ENCODE measurements at places on chromosomes 16 and 17.
A peak's percentile ranks its signal among the peaks of the same experiment; 100 is the strongest.

- DNase-seq: no peak
Measured at GRCh38 chr17:64531955-64532371, 25.2 kb downstream of the CEP95 start.

DNA sequence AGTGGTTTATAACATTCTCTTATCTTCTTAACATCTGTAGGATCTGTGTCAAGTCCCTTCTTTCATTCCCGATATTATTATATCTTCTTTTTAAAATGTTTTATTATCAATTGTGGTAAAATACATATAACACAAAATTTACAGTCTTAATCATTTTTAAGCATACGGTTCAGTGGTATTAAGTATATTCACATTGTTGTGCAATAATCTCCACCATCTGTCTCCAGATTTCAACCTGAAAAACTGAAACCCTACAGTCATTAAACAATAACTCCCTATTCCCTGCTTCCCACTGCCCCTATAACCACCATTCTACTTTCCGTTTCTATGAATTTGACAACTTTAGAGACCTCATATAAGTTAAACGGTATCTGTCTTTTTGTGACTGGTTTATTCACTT is 45.5 kb downstream of the CEP112 start:
- no peak for DNase-seq

- DNase-seq: no peak
Measured at GRCh38 chr17:77778636-77779489, 179.6 kb upstream of the TNRC6C start.

- no peak for DNase-seq
Measured at GRCh38 chr17:75272848-75273184, 1.8 kb upstream of the MIF4GD start.

- peak; percentile 90 for DNase-seq
Measured at GRCh38 chr16:24748242-24748641, 18.8 kb downstream of the TNRC6A start.

DNA sequence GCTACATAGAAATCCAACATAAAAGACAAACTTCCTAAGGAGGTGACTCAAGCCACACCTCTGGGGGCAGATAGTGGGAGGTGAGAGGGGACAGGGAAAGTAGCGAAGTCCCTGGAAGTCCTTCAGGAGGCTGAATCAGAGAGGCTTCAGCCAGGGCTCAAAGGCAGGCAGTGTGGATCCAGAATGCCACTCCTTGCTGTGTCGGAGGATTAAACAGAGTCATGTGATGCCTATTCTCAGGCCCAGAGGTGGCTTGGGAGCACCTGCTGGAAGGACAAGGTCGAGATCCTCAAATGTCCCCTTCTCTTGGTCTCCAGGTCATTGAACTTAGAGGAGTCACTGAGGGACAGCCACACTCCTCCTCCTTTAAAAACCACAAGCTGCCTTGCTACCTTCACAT is 391.1 kb downstream of the SOX9 start:
- DNase-seq: no peak

GRCh38 chr16:86821895-86822294 is 243.5 kb downstream of the FOXL1 start:
- DNase-seq: no peak

DNA sequence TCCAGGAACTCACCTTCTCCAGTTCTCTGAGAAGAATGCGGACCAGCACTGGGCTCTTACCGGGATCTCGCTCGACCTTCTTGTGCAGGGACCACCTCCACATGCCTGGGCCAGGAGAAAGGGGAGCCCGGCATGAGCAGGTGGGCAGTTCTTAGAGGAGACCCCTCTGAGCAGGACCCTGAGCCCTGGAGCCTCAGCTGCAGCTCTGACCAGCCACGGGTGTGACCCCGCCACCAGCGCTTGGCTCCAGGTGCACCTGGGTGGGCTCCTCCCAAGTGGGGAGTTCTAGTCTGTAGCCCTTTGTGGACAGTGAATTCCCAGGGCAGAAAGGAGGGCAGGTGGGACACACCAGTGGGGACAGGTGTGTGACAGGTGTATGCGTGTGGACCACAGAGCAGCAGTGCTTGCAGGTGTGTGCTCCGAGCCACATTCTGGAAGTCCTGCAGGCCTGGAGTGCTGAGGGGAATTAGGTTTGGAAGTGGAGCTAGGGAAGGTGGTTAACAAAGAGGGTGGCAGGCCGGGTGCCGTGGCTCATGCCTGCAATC is 28.9 kb downstream of the PIK3R6 start:
- no peak for DNase-seq

DNA sequence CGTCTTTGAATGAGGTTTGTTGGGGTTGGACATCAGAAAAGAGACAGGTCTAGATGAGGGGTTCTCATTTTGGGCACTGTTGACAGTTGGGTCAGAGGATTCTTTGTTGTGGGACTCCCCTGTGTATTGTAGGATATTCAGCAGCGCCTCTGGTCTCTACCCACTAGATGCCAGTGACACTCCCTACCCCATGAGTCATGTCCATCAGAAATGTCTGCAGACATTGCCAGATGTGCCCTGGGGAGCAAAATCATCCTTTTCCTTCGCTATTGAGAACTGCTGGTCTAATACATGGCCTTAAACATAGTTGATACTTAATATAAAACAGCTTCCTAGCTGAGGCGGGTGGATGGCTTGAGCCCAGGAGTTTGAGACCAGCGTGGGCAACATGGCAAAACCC is 3.1 kb downstream of the ABAT start:
- peak; percentile 20 for DNase-seq

GRCh38 chr17:16584273-16584995 is 15.4 kb upstream of the ZNF287 start:
- DNase-seq: peak; percentile 91

DNA sequence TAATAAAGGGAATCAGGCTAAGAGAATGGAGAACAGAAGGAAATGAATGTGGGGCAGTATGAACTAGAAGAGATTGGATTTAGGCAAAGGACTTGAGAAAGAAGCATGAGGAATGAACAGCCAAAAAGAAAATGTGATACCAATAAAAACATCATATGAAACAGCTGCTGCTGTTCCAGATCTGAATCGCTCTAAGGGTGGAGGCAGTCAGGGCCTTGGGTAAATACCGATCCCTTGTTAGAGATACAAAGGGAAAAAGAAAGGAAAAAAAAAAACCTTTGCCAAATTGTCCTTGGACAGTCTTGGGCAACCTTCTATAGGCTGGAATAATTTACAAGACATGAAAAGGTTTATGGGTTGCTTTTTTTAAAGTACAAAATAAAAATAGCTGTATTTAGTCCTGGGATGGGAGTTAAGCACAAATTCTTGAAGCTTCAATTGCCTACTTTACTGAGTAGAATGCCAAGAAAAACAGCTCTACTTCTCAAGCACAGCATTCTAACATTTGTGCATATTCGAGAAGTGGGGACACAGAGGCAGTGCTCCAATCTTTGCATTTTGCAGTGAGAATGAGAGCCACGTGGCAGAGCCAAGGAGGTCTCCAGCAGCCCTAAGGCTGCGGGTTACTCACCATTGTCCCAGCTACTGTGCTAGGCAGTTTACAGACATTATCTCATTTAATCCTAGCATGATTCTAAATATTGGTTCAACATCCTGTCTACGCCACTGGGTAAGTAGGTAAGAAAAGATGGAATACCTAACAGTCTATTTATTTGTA is 43.3 kb upstream of the PSMD7 start:
- no peak for DNase-seq

- no peak for DNase-seq
Measured at GRCh38 chr17:45306623-45307022, 10.2 kb downstream of the MAP3K14 start.

DNA sequence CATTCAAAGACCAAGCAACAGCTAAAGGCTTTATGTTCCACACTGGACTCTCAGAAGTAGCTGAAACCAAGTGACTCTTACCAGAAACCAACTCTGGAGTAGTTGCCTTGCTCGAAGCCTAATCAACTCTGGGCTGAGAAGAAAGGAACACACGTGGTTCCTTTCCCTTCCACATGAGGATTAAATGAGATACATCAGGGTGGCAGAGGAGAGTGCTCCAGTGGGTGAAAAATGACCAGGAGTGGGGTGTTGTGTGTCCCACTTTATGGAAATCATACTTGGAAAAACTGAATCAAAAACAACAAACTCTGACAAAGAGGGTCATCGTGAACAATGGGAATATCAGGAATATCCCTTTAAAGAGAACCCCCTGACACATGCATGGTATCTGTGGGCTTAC is 234.2 kb upstream of the ASIC2 start:
- no peak for DNase-seq

- DNase-seq: no peak
Measured at GRCh38 chr17:67531291-67531690, 154.2 kb downstream of the PITPNC1 start.

- DNase-seq: peak; percentile 66
Measured at GRCh38 chr17:79777120-79777893, 641 bp upstream of the CBX2 start.

DNA sequence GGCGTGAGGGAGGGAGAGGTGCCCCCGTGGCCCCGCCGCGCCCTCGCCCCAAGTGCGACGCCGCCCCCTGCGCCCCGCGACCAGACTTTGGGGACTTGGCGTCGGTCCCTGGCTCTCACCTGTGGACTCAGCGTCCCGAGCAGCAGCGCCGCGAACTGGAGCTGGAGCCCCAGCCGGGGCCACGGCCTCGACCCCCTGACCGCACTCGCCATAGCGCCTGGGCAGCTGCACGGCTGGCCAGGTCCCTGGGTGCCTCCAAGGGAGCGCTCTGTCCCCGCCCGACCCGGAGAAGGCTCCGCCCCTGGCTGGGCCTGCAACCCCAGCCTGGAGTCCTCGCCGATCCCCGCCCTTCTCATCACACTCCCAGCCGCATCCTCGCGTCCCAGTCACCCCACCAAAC is at the start of gene ERN2:
Gene ERN2, minus strand, starts transcription at position 247 of the 400 bp plus-strand sequence. Its CDS starts 35 bp downstream, at position 212.
- DNase-seq: no peak

DNA sequence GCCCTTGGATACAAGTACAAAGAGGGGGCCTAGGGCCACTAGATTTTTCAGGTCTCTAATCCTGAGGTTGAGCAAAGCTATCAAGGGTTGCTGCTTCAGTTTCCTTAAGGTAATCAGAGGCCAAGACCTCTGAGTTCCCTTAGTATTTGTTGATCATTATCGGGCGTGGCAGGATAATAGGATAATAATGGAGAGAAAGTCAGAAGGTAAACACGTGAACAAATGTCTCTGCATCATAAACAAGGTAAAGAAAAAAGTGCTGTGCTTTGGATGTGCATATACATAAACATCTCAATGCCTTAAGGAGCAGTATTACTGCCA is 41.5 kb upstream of the YPEL2 start:
- no peak for DNase-seq

GRCh38 chr16:66717112-66717675 is 20.7 kb upstream of the CMTM4 start:
- DNase-seq: peak; percentile 58

GRCh38 chr16:85225721-85226120 is 113.4 kb upstream of the CIBAR2 start:
- DNase-seq: no peak

GRCh38 chr16:79938575-79938974 is 338.0 kb upstream of the MAF start:
- DNase-seq: no peak

DNA sequence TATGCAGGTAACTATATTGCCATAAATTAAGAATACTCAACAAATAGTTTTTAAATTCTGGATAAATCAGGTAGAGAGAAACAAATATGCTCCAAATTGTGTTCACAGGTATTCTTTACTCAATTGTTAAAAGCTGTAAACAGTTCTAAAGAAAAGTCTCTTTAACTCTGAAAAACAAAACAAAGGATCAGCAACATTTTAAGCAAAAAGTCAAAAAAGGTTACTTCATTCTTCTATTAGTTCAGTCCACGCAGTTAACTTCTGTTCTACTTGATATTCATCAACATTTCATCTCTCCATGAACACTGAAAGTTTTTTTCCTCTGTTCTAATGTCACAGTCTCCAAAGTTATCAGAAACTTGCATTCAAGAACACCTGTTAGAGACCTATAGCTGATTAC is 47.9 kb downstream of the SCPEP1 start:
- no peak for DNase-seq

GRCh38 chr17:50661348-50661747 is 26.7 kb downstream of the ABCC3 start:
- DNase-seq: no peak

- DNase-seq: no peak
Measured at GRCh38 chr17:40436636-40437035, 6.6 kb upstream of the IGFBP4 start.

DNA sequence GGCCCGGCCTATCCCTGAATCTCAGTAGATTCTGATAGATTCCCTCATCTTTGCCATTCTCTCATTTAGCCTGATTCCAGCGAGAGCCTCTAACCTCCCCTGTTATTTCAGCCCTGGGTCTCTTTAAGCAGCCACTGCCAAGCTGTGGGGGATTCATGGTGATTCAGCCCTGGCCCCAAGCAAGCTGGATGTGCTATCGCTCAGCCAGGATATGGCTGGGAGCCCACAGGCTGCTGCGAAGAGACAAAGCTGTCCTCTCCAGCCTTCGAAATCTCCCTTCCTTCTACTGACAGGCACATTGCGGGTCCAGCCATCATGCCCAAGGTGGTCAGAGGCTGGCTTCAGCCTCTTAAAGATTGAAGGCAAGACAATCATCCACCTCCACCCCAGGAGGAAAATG is 394.1 kb downstream of the SOX9 start:
- DNase-seq: peak; percentile 63

- DNase-seq: no peak
Measured at GRCh38 chr17:3007651-3008121, 55.7 kb downstream of the OR1D5 start.

DNA sequence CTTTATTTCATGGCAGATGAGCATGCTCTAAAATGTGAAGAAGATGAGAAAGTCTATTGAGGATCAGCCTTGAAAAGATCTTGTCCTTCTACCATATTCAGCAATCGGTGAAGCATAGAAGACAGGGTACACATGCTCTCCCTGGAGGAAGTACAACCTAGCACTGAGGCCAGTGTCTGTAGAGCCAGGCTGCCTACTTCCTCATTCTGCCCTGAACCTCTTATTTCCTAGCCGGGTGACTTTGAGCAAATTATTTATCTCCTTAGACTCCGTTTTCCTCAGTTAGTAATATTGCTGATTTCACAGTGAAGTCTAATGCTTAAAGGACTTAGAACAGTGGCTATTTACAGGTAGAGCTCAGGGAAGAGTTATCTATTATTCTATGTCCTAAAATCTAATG is 58.4 kb downstream of the TMEM100 start:
- DNase-seq: no peak

DNA sequence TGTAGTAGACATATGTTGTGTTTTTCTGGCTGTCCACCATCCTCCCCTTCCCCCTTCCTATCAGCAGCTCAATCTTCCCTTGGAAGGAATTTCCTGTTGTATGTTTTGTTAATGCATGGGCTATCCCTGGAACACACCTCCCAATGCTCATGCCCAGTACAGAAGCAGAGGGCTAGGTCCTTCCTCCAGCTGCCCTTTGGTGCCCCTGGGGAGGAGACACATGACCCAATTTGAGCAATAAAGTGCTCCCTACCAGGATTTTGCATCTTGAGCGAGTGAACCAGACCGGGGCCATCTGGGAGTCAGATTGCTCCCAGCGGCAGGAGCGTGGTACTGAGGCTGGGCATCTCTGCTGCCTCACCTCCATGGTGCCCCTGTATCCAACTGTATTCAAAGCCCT is 141.5 kb upstream of the MED13 start:
- DNase-seq: no peak

DNA sequence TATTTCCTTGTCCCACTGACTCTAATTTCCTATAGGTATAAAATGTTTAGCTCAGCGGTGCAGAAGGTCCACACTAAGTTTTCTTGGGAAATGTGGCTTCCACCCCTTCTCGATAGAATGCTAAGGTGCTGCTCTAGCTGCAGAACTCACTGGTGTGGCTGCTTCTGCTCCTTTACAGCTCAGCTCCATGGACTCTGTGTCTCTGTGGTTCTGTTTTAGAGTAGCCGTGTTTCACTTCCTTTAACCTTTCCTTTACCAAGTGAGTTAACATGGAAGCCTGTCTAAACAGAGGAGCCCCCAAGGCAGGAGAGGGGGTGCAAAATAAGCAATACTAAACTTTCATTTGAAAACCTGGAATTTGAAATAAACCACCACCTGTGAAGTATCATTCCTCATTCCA is 65.3 kb downstream of the SPECC1 start:
- no peak for DNase-seq

All from ELR (cell line).